CD4-positive, alpha-beta T cell treated with Interferon alpha-2 for 1 hour (primary cell): ENCODE measurements at places on chromosomes 5 and 9.

DNA sequence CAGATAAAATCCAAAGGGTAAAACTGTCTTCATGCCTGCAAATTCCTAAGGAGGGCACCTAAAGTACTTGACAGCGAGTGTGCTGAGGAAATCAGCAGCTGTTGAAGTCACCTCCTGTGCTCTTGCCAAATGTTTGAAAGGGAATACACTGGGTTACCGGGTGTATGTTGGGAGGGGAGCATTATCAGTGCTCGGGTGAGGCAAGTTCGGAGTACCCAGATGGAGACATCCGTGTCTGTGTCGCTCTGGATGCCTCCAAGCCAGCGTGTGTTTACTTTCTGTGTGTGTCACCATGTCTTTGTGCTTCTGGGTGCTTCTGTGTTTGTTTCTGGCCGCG is 727 bp upstream of the ADRB2 start:
- DNase-seq: no peak

GRCh38 chr9:115766370-115766955 is 387.1 kb upstream of the PAPPA start:
- no peak for DNase-seq

DNA sequence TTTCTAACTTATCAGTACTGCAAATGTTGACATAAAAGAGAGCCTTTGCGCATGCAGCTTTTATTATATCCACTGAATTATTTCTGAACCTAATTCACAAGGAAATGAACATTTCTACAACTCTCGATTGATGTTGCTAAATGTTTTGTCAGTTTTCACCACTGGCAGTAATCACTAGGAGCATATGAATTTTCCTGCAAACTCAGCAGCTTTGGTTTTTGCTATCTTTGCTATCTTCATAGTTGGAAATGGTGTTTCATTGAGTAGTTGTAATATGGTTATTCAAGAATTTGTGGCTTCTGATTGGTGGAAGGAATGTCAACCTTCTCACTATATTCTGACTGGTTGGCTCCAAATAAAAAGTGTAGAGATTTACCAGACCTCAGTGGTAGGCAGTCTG is 8.9 kb upstream of the SHC3 start:
- no peak for DNase-seq

- DNase-seq: no peak
Observed at GRCh38 chr5:107378218-107378899, 292.4 kb downstream of the EFNA5 start.

DNA sequence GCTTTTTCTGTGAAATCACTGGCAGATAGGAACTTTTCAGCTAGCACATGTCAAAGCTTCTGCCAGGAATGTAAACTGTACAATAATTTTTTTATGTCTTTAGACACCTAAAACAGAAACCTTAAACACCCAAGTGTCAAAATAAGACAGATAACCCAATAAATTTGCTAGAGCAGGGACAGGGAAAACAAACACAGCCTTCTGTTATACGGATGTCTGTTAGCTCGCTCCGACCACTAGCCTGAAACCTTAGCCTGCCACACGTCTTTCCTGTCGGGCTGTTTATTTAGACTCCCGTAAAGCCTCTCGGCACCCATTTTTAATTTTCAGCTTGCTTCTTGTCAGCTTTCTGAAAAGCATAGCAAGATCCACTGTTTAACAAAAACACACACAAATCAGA is 355.4 kb upstream of the SLC24A2 start:
- no peak for DNase-seq

DNA sequence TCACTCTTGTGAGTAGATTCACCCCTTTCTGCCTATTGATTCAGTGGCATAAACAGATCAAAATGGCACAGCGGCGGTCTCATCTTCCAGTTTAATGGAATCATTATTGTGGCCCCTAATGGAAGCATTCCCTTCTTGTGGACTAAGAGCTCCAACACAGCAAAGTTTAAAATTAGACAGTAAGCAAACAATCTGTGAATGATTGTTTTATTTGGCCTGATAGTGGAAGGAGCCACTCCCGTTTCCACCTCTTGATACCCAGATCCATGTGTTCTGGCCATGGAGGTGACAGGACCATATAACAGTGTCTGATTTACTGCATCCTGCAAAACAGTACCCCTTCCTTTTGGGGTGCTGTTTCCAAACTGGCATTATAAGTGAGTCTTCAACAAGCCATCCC is 41.2 kb upstream of the BARX1 start:
- no peak for DNase-seq

DNA sequence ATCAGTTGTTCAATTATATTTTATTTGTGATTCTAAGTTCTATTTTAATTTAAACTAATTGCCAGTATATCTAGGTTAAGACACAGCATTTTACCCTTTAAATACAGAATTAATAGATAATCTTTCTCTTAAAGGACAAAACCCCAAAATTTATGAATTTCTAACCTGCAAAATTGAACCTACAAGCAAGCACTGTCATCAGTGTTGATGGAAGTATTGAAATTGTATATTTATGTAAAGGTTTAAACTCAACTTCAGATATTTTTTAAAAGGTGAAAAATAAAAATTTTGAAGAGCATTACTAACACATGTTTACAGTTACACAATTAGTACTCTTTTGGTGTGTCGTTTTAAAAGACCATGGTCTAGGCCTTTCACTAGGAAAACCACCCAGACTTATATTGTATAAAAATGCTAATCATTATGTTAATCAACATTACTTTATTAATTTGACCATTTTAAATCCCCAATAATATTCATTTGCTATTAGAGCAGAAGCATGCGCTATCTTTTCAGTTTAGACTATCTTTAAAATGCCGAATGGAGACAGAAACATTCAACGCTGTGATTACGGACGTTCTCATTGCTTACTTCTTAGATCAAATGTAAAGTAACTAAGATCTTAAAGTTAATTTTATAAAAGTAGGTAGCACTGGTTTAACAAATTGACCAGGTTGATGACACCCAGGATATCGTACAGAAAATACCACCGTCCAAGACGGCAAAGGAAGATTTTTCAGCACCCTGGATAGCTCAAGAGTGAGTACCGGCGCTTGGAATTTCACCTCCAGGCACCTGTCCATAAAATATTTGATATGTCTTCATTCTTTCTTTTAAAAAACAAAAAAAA is 3.2 kb downstream of the OTP start:
- no peak for DNase-seq

GRCh38 chr5:76642390-76643040 is 19.3 kb upstream of the F2RL2 start:
- DNase-seq: no peak

DNA sequence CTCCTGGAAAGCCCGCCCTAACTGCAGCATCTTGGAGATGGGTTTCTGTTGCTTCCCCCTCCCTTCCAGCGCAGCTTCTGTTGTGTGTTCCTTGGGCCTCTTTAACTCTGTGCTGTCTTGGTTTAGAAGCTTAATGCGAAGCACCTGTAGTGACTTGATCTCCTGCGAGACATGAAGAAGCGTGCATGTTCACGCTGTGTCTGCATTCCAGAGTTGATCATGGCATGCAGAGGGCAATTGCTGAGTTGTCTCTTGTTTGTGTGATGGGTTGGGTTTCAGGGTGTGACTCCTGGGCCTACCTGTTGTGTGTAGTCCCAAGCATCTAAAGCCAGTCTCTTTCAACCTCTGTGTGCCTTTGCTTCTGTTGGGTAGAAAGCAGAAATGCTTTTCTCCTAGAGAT is 155.6 kb downstream of the SMARCA2 start:
- DNase-seq: no peak

DNA sequence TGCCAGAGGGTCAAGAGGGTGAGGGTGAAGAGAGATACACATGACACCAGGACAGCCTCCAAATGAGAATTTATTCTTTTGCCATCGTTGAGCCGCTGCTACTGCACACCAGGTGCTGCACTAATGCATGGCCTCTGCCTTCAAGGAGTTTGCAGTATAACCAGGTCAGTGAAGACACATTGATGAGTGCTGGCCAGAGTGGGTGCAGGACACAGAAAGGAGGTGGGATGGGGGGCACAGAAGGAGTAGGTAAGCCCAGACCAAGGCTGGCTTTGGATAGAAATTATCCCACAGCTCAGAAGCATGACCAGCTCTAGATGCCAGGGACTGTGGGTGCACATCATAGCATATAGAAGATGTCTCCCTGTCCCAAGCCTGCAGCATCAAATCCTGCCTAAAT is 38.0 kb downstream of the FOXI1 start:
- DNase-seq: no peak

- peak; percentile 2 for DNase-seq
Observed at GRCh38 chr5:42583322-42583721, 160.1 kb downstream of the GHR start.

GRCh38 chr5:126368239-126368812 is 54.9 kb upstream of the GRAMD2B start:
- DNase-seq: no peak

- no peak for DNase-seq
Observed at GRCh38 chr5:153460421-153460820, 30.0 kb upstream of the GRIA1 start.

DNA sequence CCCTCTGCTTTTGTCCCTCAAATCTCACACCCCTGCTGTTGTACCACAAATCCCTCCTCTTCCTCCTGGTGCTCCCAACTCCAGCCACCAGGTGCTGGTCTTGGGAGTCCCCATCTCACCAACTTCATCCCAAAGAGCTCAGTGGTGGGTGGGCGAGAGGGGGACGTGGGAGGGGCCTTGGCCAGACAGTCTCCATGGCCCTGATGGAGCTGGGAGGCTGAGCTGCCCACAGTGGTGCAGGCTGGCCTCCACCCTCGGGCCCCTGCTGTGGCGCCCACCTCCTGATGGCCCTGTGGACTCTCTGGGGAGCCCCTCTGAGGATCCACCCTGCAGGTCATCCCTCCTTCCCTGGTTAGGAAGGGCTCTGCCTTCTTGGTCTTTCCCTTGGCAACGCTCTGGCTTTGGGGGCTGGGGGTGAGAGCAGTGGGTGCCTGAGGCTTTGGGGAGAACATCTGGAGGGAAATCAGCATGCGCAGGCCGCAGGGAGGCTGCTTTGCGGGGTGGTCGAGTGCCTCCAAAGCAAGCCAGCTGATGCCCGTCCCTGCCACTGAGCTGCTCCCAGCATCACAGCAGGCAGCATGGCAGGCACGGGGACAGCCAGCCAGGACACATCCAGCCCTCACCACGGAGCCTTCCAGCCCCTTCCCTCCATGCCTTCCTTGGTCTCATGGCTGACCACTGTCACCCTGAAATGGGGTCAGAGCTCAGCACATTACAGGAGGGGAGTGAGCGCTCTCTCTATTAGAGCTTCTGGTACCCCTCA is 7.6 kb upstream of the FAM163B start:
- no peak for DNase-seq

- no peak for DNase-seq
Observed at GRCh38 chr5:152631221-152631620, 226.1 kb upstream of the NMUR2 start.

DNA sequence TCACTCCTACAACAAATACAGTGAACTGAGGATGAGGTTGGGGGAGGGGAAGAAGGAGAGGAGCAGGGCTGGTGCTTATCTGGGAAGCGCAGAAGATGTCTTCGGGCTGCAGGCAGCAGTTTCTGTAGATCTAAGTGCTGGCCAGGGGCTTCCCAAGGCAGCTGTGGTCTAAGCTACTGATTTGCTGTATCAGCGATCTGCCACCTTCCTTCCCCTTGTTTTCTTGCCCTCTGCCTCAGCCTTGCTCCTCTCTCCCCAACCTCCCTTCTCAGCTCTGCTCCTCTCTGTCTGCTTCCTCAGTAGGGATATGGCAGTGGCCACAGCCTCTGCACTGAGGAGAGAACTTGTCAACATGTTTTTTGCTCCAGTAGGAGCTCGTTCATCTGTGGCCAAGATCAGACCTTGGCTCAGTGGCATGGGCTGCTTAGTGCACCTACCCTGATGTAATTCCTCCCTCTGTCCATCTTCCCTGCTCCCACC is 42.8 kb upstream of the IL6ST start:
- no peak for DNase-seq

DNA sequence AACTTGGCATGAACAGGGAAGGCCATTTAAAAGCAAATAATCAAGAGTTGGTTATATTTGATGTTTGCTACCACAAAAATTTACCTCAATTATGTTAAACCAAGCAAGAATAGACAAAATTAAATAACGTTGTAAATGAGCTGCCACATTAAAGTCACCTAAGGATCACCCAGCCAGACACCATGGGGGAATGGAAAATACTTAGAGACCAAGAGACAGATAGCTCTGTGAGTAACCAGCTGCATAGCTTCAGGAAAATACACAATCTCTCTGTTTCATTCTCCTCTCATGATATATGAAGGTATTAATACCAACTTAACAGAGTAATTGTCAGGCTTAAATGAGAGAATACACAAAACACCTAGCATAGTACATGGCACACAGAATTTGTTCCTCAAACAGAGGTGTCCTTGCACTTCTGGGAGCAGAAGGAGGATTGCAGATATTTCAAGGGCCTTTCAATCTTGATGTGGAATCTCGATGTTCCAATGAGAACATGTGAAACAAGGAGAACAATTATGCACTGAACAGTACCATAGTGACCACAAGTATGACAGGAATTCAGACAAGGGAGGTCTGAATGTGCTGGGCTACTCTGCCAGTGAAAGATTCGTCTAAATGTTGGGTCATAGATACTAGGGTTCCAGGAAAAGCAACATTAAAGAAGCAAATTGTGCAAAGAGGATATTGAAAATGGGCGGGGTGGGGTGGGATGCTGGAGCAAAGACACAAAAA is 18.6 kb downstream of the JAKMIP2 start:
- no peak for DNase-seq

- no peak for DNase-seq
Observed at GRCh38 chr9:98240475-98240874, 15.0 kb downstream of the TBC1D2 start.

GRCh38 chr9:105510024-105510423 is 47.9 kb upstream of the FKTN start:
- DNase-seq: no peak

DNA sequence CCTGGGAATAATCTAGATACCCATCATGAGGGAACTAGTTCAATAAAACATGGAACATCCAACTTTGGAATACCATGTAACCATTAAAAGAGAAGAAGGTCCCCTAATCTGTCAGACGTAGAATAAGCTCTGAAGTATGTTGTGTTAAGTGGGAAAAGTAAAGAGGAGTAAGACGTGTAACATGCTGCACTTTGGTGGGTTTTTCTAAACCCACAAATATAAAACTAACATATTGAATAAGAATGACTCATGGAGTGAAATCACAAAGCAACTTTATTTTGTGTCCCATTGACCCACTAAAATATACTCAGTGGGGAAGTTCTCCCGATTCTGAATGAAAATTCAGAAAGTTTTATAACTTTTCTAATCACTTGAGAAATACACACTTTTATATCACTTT is 67.9 kb upstream of the PIK3R1 start:
- DNase-seq: no peak

DNA sequence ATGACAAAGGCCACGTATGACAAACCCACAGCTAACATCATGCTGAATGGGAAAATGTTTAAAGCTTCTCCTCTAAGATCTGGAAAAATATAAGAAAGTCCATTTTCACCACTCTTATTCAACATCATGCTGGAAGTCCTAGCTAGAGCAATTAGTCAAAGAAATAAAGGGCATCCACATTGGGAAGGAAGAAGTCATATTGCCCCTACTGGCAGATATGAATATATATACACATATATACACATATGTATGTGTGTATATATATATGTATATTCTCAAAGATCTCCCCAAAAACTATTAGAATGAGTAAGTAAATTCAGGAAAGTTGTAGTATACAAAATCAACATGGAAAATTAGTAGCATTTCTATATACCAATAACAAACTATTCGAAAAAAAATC is 17.1 kb downstream of the APBA1 start:
- no peak for DNase-seq
